ENCODE measurements at places on chromosomes 16 and 17.
A peak's percentile ranks its signal among the peaks of the same experiment; 100 is the strongest.

GRCh38 chr16:50234771-50235556 is 31.4 kb upstream of the ADCY7 start:
- no peak for DNase-seq

GRCh38 chr16:53622315-53622714 is 81.3 kb downstream of the RPGRIP1L start:
- no peak for DNase-seq

DNA sequence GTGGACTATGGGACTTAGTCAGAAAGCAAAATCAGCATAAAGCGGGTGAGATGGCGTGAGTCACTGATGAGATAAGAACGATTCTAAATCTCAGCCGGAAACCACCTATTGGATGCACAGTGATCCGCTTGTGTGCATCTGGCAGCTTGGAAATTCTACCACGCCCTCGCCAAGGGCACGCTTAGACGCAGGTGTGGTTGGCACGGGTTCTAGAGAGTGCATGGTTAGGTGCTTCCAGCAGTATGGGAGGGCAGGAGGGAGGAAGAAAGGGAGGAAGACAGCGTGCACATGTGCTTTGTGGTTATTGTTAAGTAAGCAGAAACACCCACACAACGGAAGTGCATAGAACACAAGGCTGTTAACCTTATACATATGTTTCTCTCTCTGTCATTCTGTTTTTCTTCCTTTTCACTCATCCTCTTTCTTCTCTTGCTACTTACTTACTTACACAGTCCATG is 374.0 kb upstream of the ASIC2 start:
- peak; percentile 24 for DNase-seq

GRCh38 chr17:78477913-78478756 is 99.1 kb downstream of the DNAH17 start:
- no peak for DNase-seq

DNA sequence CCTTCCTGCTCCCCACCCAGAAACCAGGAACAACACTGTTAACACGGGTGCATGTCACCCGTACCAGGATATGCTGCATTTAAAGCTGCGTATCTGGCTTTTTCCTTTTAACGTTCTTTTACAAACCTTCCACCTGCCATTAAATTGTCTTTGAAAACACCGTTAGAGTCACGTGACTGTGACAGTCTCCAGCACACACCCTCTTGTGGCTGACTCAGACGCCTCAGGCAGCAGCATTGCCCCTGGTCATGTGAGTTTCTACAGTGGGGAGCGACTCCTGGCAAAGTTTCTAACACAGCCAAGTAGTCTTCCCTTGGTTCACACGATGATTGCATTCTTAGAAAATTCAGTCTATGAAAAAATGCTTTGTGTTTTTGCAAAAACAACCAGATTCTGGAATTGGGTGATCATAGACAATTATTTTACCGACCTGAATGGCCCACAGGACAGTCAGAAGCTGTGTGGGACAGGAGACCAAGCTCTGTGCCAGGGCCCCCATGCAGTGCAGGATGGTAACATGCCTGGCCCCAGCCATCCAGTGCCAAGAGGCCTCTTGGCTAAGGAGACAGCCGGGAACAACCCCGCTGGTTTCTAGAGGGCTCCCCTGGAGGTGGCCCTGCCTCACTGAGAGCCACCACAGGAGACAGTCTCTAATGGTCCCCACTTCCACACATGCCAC is 199.1 kb downstream of the KATNIP start:
- peak; percentile 87 for DNase-seq

Measured in hematopoietic multipotent progenitor cell treated with erythropoietin and hydrocortisone succinate and interleukin-3 and kit ligand, for 4 days (in vitro differentiated cells).